ENCODE measurements at places on chromosomes 16 and 17. TPM values are rescaled to one million over a fixed set of nuclear protein-coding genes. Genes with fewer than 3 reads are reported as not detected.

DNA sequence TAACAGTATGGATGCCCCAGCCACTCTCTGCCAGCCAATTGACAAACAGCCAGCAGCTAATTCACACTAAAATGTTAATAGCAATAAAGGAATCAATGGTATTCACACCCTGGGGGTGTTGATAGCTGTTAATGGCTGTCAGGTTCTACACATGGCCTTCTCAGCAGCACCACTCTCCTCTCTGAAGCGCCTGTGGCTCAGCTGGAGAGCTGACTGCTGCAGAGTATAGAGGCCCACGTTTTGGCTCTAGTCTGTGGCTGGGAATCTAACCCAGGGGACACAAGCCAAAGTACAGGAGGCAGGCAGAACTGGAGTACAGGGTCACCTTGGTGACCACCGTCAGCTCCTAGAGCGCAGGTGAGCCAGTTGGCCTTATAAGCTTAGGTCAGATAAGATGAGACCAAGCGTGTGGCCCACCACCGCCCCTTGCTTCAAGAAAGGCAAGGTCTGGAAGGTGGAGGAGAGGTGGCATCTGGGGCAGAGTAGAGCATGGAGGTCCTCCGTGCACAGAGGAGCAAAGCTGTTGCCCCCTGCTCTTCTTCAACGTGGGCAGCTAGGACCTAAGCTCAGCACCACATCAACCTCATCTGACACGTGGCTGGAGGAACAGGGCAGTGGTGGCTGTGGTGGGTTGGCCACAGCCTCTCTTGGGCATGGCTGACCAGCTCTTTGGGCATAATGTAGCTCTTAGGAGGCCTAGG is 25.4 kb downstream of the CCR7 start:
- no peak for DNase-seq

DNA sequence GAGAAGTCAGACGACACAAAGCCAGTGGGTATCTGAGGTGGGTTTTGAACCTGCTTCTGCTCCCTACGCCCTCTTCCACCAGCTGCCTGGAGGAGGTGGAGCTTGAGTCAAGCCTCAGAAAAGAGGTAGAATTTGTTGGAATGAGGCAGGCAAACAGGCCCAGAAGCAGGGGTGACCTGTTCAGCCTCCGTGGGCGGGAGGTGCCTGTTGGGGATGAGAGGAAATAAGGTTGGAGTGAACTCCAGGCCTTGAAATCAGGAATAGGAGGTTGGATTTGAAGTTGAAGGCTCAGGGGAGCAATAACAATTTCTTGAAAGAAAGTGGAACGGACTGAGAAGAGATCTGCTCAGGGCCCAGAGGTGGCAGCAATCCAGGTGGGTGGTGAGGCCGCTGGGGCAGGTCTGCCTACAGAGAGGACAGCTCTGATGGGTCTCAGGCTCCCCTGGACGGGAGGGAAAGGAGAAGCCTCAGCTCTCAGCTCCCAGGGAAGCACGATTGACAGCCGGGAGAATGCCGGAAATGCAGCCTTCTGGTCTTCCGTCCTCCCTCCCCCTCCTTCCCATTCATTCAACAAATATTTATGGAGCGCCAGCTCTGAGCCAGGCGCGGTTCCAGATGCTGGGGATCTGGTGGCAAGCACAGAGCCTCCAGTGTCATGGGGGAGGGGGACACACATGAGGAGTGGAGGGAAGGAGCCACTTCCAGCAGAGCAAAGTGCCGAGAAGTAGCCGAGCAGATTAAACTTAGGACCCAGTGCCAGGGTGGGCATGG is 61.9 kb upstream of the CIBAR2 start:
- peak; percentile 80 for DNase-seq

The BCL6B gene
- 0.53 TPM for total RNA-seq

DNA sequence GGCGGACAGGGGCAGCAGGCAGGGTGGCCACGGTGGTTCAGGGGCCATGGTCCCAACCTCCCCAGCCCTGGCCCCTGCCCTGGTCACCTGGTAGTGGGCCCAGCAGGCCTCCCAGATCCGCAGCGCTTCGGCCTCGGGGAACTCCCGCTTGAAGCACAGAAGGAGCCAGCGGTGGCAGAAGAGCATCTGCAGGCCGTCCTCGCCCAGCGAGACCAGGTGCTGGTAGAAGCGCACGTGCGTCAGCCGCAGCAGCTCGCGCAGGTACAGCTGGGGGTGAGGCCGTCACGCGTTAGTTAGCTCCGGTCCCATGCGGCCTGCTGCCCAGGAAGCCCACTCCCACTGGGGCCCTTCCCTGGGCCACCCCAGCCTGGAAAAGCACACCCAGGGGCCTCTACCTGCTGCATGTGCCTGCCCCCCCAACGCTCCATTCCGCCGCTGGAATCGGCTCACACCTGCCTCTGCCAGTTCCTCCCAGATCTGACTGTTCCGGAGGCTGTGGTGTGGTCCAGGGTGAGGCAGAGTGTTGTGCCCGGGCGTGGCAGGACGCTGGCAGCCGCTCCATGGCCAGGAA is 90.8 kb downstream of the TBC1D16 start:
- no peak for DNase-seq

DNA sequence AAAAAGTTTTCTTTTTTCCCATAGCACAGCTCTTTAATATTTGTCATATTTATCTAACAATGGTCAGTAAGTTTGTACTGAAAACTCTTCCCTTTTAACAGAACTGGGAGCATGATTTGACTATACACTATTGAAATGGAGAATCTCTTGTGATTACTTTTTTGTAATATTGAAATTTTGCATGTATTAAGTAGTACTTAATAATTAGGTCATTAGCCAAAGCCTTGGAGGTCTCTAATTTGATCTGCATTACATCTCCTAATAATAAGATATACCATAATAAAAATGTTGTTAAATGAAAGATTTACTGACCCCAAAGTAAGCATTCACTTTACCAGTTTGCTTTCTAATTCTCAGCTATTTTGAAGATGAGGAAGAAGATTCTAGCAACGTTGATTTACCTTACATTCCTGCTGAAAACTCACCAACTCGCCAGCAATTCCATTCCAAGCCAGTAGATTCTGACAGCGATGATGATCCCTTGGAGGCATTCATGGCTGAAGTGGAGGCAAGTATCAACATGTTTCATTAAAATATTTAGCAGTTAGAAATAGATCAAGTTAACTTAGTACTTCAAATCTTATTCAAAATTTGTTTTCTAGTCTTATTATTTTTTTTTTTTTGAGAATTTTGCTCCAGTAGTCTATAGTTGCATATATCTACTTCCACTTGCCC is 18.2 kb downstream of the DDX42 start:
- no peak for DNase-seq

- DNase-seq = peak; percentile 60
Measured at GRCh38 chr17:30290696-30291542, 825 bp downstream of the BLMH start.

Measured in hepatocyte (in vitro differentiated cells).